Brain pericyte (primary cell): ENCODE measurements at places on chromosomes 7 and 10.

DNA sequence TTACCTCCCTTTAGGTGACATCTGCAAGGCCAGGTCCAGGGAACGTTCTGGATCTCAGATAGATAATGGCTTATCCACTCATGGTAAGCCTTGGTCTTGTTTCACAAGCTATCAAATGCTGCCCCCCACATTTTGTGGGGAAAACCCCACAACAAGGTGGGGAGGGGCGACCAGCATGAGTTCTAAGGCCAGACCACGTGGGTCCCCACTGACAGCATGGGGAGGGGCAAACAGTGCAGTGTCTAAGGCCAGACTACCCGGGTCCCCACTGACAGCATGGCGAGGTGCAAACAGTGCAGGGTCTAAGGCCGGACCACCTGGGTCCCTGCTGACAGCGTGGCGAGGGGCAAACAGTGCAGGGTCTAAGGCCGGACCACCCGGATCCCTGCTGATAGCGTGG is 102.8 kb downstream of the DIP2C start:
- DNase-seq = no peak

- no peak for DNase-seq
Observed at GRCh38 chr7:13407911-13408310, 581.6 kb downstream of the ETV1 start.

GRCh38 chr10:28680358-28680752 is 3.0 kb downstream of the BAMBI start:
- no peak for DNase-seq

- DNase-seq = no peak
Observed at GRCh38 chr10:86349474-86349873, 17.1 kb downstream of the GRID1 start.

GRCh38 chr7:144820552-144820951 is 15.3 kb downstream of the TPK1 start:
- DNase-seq = no peak

- no peak for DNase-seq
Observed at GRCh38 chr10:52877451-52877850, 104.9 kb upstream of the MBL2 start.

DNA sequence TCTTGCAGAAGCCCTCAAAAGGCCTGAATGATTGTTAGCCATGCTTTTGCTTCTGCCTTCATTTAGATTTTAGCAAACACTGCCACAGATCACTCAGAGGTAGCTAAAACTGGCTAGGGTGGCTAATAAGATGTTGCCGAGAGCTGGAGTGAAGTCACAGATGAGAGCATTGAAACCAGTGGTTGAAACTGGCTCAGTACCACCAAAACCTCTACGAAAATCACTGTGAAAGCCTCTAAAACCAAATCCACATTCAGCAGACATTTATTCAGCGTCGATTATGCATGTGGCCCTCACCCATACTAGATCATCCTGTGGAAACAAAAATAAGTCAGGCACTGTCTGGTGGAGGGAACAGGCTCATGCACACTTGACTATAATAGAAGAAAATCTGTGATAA is 50.8 kb downstream of the PIK3CG start:
- no peak for DNase-seq

DNA sequence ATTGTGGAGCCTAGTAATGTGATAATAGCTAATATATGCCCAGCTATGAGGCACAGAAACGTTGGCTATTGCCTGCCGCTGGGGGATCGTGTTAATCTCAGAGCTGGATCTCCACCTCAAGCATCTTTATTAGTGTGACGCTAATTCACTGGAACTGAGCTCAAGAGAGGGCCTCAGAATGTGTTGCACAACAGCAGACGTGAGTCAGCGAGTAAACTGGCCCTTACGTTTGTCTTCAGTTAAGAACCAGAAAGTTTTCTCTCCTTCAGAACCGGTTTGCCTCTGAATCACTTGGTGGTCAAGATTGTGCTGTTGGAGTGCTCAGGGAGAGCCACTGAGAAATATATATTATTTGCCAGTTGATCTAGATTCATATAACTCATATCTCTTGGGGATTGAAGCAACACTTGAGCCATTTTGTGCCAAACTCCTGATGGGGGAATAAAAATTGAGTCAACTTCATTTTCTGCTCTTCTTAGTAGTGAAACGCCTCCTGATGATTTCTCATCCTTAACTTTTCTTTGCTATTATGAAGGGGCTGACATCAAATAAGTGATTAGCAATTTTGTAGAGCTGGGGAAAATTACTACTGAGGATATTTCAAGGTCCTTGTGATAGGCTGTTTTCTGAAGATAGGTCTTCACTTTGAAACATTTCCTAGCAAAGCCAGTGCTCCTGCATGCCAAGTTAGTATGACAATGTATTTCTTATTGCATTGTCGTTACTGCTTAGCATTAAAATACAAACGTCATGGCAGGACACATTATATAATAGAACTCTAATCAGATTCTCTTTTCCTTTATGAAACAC is 22.3 kb downstream of the BZW2 start:
- peak; percentile 79 for DNase-seq

- DNase-seq = no peak
Observed at GRCh38 chr7:10632712-10633111, 341.0 kb upstream of the PHF14 start.

GRCh38 chr10:50992356-50992901 is 81.9 kb upstream of the PRKG1 start:
- DNase-seq = no peak

DNA sequence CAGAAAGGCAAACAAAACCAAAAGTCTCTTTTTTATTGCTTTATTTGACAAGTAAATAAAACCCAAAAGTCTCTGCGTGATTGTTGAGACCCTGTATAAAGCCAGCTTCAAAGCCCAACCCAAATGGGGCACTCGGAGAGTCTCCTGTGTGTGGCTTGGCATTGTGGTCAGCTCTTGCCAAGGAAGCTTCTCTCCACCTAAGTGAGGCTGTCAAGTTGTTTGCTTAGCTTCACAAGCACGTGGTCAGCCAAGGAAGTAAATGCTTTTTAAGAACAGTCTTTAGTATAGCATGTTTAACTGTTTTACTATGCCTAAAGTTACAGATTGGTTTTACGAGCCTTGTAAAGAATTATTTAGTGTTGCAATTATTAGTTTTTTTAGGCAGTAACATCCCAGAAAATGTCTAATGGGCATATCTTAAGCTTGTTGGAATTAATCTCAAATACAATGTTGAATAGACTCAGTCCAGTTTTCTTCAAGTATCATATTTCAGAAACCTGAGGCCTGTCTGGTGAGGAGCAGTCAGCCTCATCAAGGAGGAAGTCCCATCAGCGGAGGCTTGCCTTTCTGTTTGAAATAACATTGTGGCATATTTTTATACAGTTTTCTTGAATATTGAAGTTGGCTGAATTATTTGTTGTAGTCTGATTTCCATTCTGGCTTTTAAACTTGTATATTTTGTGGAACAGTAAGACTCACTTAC is 144.3 kb downstream of the ANKRD30A start:
- DNase-seq = no peak

DNA sequence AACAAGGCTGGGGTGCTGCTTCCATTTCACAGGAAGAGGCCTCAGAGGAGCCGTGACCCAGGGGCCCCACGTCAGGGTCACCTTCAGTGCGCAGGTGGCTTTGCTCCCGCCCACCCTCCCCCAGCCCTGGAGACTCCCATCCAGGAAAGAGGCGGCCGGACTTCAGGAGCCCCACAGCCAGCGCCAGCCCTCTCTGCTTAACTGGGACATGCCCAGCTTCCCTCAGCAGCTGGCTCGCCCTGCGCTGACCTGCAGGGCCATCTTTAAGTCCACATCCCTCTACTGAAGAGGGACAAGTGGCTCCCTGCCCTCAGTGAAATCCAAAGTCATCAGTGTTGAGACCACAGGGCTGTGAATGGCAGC is 141.9 kb upstream of the PPP2R2D start:
- DNase-seq = no peak

GRCh38 chr7:84139986-84140729 is 54.4 kb downstream of the SEMA3A start:
- no peak for DNase-seq

DNA sequence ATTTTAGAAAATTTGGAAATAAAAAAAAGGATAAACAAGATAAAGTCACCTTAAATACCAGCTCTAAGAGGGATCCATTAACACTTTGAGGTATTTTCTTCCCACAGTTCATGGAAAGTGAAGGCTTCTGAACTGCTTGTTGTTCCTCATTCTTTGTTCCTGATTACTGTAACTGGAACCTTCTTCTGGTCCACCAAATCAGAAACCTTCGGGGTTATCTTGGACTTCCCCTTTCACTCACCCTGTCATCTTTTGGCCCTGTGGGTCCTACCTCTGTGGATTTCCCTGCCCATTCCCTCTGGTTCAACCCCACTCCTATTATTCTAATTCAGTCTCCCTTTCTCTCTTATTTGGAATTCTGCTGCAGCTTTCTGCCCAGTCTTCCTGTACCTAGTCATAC is 116.5 kb upstream of the PRPS1L1 start:
- no peak for DNase-seq

- no peak for DNase-seq
Observed at GRCh38 chr10:96565774-96566173, 21.0 kb downstream of the TM9SF3 start.

- DNase-seq = no peak
Observed at GRCh38 chr7:23530405-23530804, 1.4 kb downstream of the TRA2A start.

DNA sequence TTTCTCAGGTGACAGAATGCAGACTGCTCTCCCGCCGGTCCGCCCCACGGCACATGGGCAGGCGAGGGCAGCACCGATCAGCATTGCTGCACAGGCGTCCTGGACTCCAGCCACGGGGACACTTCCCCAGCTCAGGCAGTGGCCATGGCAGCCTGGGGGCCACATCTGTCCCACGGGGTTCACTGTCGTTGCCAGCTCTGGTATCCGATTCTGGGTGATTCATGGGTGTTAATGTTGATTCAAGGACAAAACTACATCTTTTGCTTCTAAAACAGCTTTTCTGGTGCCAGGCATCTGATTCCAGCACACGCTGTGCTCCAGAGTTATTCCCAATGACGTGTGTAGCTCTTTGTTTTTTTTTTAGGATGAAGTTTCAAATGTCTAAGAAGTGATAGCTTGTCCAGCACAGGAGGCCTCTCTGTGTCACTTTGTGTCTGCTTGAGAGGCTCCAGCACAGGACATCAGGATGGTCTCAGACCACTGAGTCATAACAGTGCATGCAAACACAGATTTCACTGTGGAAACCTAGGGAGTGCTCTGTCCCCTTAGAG is 218.0 kb downstream of the WDR37 start:
- no peak for DNase-seq

- DNase-seq = no peak
Observed at GRCh38 chr10:44178856-44179255, 206.0 kb downstream of the CXCL12 start.

DNA sequence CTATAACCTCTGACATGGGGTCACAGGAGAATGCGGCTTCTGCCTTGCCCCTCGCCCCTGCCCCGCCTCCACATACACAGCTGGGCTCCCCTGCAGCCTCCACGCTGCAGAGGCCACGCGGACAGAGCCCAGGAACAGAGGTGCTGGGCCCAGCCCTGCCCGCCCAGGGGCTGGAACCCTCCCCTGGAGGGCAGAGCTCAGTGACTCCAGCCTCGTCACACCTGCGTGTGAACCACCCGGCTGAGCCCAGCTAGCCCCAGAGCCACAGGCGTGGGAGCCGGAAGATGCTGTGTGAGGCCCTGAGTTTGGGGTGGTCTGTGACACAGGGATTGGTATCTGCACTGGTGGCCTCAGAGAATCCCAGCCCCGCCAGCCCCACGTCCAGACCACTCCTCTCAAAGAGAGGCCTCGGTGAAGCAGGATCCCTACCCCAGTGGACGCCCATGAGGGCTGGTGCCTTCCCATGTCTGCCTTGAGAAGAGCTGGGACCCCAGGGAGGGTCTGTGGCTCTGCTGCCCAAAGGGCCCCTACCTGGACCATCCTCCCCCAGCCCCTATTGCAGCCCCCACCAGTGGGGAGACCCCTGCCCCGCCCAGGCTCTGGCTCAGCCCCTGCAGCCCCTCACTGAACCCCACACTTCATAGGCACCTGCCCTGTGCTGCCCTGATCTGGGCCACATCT is 8.1 kb upstream of the ADAP1 start:
- DNase-seq = no peak

DNA sequence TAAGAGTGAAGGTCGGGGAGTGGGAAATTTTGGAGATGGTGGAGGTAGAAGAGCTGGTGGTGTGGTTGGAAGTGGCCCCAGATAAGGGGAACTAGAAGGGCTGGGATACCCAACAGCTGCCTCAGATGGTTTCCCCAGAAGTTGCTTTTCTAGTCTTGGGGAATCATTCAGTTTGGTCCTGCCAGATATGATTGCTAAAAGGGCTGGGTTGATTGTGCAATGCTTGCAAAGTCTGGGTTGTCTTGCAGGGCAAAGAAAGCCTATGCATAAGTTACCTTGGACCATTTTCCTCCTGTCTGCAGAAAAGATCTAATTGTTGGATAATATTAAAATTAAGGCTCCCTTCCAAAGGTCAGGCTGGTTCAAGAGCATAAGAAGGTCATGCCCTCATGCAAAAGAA is 213.8 kb upstream of the ZNF804B start:
- no peak for DNase-seq

DNA sequence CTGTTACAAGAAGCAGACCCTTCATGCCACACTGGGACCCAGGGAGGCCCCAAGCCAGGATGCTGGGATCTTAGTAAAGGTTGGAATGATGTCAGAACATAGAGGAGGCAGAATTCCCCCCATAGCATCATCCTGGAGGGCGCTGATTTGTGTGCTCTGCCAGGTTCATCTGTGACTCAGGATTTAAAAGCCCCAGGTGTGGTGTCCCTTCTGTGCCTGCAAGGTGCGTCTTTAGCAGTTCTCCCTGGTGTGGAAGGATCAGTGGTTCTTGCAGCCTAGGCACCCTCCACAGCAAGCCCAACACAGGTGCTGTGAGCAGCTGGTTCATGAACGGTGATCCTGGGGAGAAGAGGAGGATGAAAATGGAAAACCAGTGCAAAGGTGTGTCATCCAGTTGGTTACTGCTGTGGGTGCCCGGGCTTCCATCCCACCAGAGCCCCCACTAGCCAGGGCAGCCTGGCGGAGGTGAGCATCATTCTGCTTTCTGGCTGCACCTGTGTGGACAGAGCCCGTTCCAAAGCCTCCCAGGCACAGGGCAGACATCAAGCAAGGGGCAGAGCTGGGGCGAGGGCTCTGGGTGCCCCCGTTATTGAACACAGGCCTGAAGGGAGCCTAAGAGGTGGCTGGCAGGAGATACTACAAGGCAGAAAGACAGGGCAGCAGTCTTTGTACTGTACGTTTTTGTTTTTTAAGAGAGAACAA is 49.5 kb downstream of the IKZF1 start:
- DNase-seq = no peak
